Posterior cingulate gyrus (tissue), 11 donors: ENCODE measurements at places on chromosomes 4 and X.

GRCh38 chr4:47532658-47533057 is 47.6 kb downstream of the ATP10D start:
- DNase-seq: no peak

GRCh38 chr4:38145741-38146140 is 185.5 kb downstream of the PTTG2 start:
- DNase-seq: no peak

- DNase-seq: peak; percentile 76
Measured at GRCh38 chrX:63657821-63658220, 127.2 kb downstream of the ARHGEF9 start.

- DNase-seq: no peak
Measured at GRCh38 chrX:41108007-41108406, 22.8 kb downstream of the USP9X start.

DNA sequence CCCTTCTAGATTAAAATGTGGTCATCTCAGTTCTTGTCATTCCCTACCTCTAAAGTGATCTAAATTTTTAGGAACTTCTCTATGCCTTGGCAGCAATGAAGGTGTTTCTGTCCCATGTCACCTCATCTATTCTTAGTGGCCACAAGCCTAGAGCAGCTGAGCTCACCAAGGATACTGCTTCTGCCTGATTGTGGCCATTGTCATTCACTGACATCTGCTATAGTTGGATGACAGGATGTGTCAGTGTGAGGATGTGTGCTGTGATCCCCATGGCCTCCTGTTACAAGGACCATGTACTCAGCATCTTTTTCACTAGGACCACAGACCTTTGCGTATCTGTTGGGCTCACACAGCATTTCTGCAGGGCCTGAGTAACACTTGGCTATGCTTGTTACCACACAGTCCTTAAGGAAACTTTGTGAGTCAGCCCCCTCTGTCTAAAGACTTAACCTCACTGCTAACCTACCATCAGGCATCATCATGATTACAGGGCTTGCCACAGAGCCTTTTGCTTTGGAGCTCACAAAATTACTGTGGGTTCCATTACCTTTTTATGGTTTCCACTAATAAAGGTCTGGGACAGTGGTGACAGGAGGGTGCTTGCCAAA is 421.0 kb downstream of the ADAM29 start:
- no peak for DNase-seq
